Stimulated activated CD8-positive, alpha-beta memory T cell treated with anti-CD3 and anti-CD28 coated beads, Interleukin-4, amount 100 ng/mL, for 1 hour (primary cell): ENCODE measurements at places on chromosomes 1 and 21.

GRCh38 chr1:56644919-56645676 is at the start of gene PRKAA2:
Gene PRKAA2 (plus strand): TSS chr1:56645314. CDS start chr1:56645388, 74 bp downstream.
- no peak for DNase-seq

GRCh38 chr1:24893431-24893830 is 36.6 kb downstream of the RUNX3 start:
- DNase-seq, result no peak

DNA sequence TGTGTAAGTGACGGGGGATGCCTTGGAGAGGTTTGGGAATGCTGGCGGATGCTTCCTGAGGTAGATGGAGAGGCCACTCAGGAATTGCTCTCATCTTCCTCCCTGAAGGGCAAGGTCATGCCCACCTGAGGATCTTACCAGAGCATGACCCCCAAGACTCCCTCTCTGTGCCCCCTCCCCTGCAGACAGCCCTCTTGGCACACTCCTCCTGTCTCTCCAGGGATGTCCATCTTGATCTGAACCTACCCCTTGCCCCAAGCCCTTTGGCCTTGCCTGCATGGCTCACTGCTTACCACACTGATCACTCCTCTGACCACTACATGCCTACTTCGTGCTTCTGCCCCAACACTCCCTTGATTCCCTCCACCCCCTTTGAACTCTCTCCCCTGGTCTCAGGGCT is 17.9 kb upstream of the MPL start:
- DNase-seq, result no peak

- no peak for DNase-seq
These were observed 169.2 kb downstream of the APP start for GRCh38 chr21:26001356-26001755.

- no peak for DNase-seq
These were observed 7.1 kb downstream of the FAM89A start for GRCh38 chr1:231032963-231033362.

DNA sequence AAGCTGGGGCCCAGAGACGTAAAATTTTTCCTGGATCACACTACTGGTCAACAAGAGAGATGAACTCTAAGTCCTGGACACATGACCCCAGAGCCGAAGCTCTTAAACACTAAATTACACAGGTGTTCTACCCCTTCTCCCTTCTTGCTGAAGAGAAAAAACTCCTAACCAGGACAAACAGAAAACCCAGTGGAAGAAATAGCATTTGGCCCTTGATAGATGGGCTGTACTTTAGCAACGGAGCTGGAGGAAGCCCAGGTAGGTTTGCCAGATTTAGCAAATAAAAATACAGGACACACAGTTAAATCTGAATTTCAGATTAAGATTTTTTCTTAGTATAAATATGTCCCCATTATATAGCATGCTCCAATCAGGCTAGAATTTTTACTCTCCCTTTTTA is 72.7 kb downstream of the DIRAS3 start:
- DNase-seq, result no peak

- no peak for DNase-seq
These were observed 44.6 kb downstream of the PDPN start for GRCh38 chr1:13628218-13628617.

DNA sequence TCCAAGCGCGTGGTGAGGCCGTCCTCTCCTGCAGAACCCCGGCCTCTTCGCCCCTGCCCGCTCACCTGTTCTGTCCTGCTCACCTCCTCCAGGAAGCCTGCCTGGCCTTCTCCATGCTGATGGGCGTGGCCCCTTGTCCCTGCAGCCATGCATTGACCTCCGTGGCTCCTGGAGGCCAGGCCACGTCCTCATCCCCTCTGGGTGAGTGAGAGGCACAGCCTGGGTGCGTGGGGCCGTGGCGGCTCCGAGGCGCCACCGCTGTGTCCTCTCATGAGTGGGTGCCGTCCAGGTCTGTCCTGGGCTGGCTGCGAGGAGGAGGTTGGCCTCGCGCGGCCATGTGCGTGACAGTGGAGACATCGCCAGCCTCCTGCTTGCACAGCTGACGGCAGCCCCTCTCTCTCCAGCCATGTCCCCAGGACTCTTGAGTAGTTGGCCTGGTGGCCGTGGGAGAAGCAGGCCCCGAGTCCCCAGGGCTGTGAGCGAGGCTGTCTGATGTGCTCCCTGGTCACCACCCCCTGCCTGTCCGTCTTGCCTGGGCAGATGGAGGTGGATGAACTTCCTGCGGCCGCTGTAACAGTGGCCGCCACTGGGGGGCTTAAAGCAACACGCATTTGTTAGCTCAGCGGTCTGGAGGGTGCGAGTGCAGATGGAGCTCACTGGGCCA is 58.1 kb downstream of the PRKCZ start:
- no peak for DNase-seq

DNA sequence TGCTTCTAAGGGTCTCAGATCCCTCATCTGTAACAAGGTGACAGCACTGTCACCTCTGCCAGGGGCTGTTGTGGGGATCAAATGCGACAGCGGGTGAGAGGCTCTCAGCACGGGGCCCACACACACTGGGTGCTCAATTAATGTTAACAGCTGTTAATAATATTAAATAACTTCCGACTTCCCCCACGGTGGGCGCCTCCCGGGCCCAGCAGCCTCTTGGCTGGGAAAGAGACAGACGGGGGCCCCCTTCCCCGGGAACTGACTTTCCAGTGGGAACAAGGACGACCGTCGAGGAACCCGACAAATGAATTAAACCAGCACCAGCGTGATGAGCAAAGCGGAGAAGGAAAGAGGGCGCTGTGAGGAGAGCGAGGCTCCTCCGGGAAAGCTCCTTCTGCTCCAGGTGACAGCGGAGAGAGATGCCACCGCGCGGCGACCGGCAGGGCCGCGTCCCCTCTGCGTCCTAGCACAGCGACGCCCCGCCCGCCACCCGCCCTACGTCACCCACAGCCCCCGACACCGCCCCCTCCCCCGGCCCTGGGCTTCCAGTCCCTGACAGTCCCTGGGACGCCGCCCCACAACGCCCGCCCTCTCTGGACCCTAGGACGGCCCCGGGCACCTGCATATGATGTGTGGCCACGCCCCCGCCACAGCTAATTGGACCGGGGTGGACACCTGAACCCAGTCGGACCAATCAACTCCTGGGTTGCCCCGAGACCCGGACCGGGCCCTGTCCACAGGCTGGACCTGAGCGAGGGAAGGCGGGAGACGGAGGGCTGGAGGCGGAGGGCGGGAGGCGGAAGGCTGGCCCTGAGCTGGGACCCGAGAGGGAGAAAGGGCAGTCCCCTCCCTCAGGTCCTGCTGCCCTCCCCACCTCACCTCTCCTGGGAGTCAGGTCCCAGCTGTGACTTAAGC is 38.2 kb downstream of the MATN1 start:
- DNase-seq, result no peak

- DNase-seq, result no peak
These were observed 6.4 kb downstream of the PLPPR4 start for GRCh38 chr1:99270646-99271045.

DNA sequence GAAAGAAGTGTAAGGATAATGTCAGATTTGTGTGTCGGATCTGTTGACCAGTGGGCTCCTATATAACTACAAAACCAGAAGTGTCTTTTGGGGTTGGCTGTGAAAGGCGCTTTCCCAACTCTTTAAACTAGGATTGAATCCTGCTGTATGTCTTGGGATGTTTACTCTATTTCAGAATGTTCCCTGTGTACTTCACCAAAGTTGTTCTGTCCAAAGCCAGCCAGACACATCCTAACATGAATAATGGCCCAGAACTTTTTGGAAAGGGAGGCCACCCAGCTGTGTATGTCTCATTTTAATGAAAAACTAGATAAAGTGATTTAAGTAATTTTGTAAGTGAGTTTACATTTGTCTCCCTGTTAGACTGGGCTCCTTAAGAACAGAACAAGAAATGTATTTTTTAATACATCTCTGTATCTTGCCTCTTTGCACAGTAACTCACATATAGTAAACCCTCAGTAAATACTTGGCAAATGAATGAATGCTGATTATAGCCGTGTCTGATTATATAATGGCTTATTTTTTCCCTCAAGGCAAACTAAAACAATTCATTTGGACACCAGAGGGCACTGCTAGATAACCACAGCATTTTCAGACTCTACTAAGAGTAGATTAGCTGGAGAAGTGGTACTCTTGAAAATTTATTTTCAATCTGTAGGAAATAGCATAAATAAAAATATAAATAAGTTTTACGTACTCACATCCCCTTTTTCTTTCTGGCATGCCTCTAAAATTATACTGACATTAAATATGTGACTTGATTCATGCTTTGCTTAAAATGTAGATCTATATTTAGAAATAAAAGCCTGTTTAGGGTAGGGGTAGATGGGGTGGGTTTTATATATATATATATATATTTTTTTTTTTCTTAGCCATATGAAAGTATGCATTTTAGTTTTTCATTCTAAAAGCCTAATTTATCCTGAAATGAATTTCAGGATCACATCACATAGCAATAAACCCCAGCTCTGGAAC is 23.8 kb downstream of the TSEN15 start:
- DNase-seq, result no peak
